Uterus (tissue), 4 donors: ENCODE measurements at places on chromosomes 12 and 14.
A peak's percentile ranks its signal among the peaks of the same experiment; 100 is the strongest.

DNA sequence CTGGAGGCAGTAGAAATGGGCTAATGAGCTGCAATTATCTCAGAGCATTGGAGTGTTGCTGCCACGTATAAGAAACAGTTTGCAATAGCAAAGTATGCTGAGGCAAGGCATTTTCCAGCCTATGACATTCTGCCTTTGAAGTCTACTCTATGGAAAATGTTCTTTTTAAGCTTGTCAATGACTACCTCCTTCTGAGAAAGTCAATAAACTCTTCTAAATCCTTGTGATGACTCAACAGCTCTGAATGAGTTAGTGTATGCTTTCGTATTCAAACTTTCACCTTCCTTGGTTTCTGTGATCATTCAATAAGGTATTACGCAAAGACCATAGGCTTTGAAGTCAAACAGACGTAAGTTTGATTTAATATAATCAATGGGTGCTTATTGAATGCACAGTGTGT, 111.2 kb downstream of the CAPZA3 start:
- no peaks in the 10 kb centered on the region for H3K27me3 ChIP-seq
- no peak for DNase-seq
- no peaks in the 10 kb centered on the region for H3K4me1 ChIP-seq
- H3K4me3 ChIP-seq = no peak overlapping the region

- H3K4me3 ChIP-seq = no peak overlapping the region
- no peak overlapping the region for H3K27ac ChIP-seq
- no peaks in the 10 kb centered on the region for H3K36me3 ChIP-seq
- no peaks in the 10 kb centered on the region for H3K27me3 ChIP-seq
- DNase-seq = no peak
These were observed 19.4 kb downstream of the TPH2 start for GRCh38 chr12:71958056-71958455.

- H3K36me3 ChIP-seq = no peaks in the 10 kb centered on the region
- no peak for DNase-seq
- H3K4me1 ChIP-seq = no peaks in the 10 kb centered on the region
- H3K4me3 ChIP-seq = no peak overlapping the region
These were observed 18.1 kb downstream of the DHX37 start for GRCh38 chr12:124970647-124971402.

GRCh38 chr14:88430976-88431375, 45.5 kb downstream of the SPATA7 start:
- no peak for DNase-seq
- H3K27me3 ChIP-seq = no peaks in the 10 kb centered on the region
- no peaks in the 10 kb centered on the region for H3K36me3 ChIP-seq
- H3K4me1 ChIP-seq = no peaks in the 10 kb centered on the region

DNA sequence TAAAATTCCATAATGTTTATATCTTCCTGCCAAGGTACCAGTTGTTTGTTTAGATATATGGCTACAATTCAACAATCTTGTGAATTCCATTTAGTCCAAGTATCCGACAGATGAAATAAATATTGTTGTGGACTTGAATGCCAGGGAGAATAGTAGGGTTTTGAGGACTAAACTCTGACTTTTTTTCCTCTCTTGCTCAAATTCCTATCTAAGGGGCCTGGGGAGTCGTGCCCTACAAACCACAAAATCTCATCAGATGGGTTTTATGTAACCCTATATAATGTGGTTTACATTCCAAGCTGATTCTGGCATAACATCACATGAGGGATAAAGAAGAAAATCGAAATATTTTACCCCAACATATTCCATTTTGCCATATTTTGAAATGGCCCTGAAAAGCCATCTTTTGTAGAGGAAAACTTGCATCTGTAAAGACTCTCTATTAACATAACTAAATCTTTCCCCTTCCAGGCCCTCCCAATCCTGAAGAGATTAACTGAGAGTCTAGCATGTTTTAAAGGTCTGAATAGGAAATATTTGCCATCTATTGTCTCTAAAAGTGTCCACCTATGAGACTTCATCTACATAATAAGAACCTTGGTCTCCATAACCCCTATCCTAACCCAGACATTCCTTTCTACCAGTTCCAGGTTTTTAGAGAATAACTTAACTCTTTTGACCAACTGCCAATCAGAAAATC, 184.7 kb upstream of the KITLG start:
- H3K36me3 ChIP-seq = no peaks in the 10 kb centered on the region
- no peaks in the 10 kb centered on the region for H3K27me3 ChIP-seq
- H3K4me3 ChIP-seq = no peak overlapping the region
- H3K4me1 ChIP-seq = no peaks in the 10 kb centered on the region
- no peak overlapping the region for H3K27ac ChIP-seq

- H3K4me1 ChIP-seq = no peaks in the 10 kb centered on the region
- no peak overlapping the region for H3K4me3 ChIP-seq
- no peak overlapping the region for H3K27ac ChIP-seq
- DNase-seq = no peak
- no peaks in the 10 kb centered on the region for H3K36me3 ChIP-seq
These were observed 836.7 kb upstream of the FOXG1 start for GRCh38 chr14:27929797-27930347.

- H3K4me1 ChIP-seq = no peaks in the 10 kb centered on the region
- no peaks in the 10 kb centered on the region for H3K36me3 ChIP-seq
- H3K27ac ChIP-seq = no peak overlapping the region
- no peak overlapping the region for H3K4me3 ChIP-seq
- no peak for DNase-seq
These were observed 99.1 kb upstream of the TMTC1 start for GRCh38 chr12:29882846-29883245.

DNA sequence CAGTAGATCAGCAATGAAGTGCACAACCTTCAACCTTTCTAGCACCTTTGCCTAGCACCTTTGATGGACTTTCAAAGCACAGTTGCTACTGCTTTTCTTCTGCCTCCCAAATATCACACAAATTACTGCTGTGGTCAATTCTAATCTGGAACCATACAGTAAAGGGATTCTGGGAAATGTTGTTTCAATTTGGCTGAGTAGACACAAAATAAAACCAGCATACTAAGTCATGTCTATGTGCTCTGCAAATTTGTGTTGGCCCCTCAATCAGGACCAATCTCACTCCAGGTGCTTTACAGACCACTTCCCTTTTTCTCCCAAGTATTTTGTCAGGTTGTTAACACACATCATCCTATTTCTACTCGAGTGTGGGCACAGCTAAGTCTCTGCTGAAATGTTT, 38.3 kb upstream of the ADAMTS20 start:
- H3K27ac ChIP-seq = no peak overlapping the region
- H3K4me1 ChIP-seq = no peaks in the 10 kb centered on the region
- no peaks in the 10 kb centered on the region for H3K36me3 ChIP-seq
- H3K4me3 ChIP-seq = no peak overlapping the region
- no peak for DNase-seq

DNA sequence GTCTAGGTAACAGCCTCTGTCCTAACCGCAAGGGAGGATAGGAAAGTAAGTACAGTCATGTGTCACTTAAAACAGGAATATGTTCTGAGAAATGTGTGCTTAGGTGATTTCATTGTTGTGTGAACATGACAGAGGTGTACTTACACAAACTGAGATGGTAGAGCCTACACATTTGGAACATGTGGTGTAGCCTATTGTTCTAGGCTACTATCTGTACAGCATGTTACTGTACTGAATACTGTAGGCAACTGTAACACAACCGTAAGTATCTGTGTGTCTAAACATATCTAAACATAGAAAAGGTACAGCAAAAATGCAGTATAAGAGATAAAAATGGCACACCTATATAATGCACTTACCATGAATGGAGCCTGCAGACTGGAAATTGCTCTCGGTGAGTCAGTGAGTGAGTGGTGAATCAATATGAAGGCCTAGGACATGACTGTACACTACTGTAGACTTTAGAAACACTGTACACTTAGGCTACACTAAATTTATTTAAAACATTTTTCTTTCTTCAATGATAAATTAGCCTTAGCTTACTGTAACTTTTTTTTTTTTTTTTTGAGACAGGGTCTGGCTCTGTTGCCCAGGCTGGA, 13.2 kb upstream of the MDM2 start:
- no peaks in the 10 kb centered on the region for H3K36me3 ChIP-seq
- DNase-seq = no peak
- no peaks in the 10 kb centered on the region for H3K4me1 ChIP-seq
- no peak overlapping the region for H3K4me3 ChIP-seq
- H3K27me3 ChIP-seq = no peaks in the 10 kb centered on the region

- H3K36me3 ChIP-seq = no peaks in the 10 kb centered on the region
- H3K27me3 ChIP-seq = no peaks in the 10 kb centered on the region
- H3K4me3 ChIP-seq = no peak overlapping the region
- peak overlapping the region; percentile 48 for H3K27ac ChIP-seq
- no peak for DNase-seq
These were observed 38.7 kb downstream of the SH2B3 start for GRCh38 chr12:111444314-111444924.

- H3K4me3 ChIP-seq = no peak overlapping the region
- DNase-seq = no peak
- no peaks in the 10 kb centered on the region for H3K4me1 ChIP-seq
- no peaks in the 10 kb centered on the region for H3K36me3 ChIP-seq
- no peaks in the 10 kb centered on the region for H3K27me3 ChIP-seq
These were observed 65.1 kb upstream of the SLCO1B1 start for GRCh38 chr12:21065845-21066244.

DNA sequence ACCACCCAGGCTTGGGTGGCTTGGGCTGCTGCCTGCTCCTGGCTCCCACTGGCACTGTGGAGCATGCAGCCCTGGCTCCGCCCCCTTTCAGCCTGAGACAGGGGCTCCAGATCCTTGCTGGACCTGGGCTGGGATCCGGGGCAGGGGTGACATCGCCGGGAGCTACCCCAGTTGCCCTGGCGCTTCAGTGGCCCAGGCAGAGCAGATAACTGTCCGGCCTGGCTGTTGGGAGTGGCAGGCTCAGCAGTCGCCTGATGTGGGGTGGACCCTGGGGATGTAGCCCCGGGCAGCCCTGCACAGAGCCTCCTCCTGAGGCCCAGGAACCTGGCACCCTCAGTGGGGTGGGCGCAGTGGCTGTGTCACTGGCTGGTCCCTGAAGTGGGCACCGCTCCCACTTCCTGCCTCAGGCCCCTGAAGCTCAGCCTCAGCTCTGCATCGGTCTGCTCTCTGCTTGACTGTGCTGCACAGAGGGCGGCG, 57.9 kb downstream of the FUT8 start:
- no peaks in the 10 kb centered on the region for H3K27me3 ChIP-seq
- DNase-seq = no peak
- no peak overlapping the region for H3K27ac ChIP-seq
- no peaks in the 10 kb centered on the region for H3K4me1 ChIP-seq
- no peak overlapping the region for H3K4me3 ChIP-seq
- no peaks in the 10 kb centered on the region for H3K36me3 ChIP-seq

DNA sequence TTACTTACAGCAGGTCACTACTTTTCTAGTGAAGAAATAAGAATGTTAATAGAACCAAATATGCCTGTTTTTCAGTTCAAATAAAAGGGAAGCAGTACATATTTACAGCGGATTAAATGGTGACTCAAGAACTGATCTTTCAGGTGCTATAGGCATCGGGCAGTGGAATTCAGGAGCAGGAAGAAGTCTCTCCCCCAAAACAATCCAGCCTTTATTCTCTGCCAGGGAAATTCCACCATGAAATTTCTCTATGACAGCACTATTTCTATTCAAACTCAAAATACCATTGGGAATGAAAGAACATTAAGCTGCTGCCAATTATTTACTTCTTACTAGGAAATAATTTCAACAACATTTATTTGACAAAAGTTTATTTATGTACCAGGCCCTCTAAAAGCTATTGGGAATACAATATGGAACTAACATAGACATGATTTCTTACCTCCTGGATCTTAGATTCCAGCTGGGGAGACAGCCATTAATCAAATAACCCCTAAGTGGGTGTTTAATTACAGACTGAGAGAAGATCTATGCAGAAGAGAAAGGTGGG, 60.3 kb upstream of the KRR1 start:
- no peaks in the 10 kb centered on the region for H3K4me1 ChIP-seq
- H3K27ac ChIP-seq = no peak overlapping the region
- H3K27me3 ChIP-seq = no peaks in the 10 kb centered on the region
- DNase-seq = no peak
- no peak overlapping the region for H3K4me3 ChIP-seq

- no peak overlapping the region for H3K27ac ChIP-seq
- H3K4me3 ChIP-seq = no peak overlapping the region
- peaks cover 9% of the 10 kb centered on the region for H3K4me1 ChIP-seq
- no peak for DNase-seq
These were observed 3.8 kb upstream of the SIVA1 start for GRCh38 chr14:104749111-104749649.

- no peaks in the 10 kb centered on the region for H3K36me3 ChIP-seq
- no peak overlapping the region for H3K4me3 ChIP-seq
- H3K27me3 ChIP-seq = no peaks in the 10 kb centered on the region
- peak overlapping the region; percentile 82 for H3K27ac ChIP-seq
- H3K4me1 ChIP-seq = peaks cover under 1% of the 10 kb centered on the region
- peak; percentile 49 for DNase-seq
These were observed 19.6 kb downstream of the MLXIP start for GRCh38 chr12:122097927-122098756.

- no peak overlapping the region for H3K4me3 ChIP-seq
- no peaks in the 10 kb centered on the region for H3K36me3 ChIP-seq
- no peak for DNase-seq
- H3K27me3 ChIP-seq = no peaks in the 10 kb centered on the region
- no peak overlapping the region for H3K27ac ChIP-seq
These were observed 15.9 kb downstream of the GOLGA3 start for GRCh38 chr12:132812631-132813305.

DNA sequence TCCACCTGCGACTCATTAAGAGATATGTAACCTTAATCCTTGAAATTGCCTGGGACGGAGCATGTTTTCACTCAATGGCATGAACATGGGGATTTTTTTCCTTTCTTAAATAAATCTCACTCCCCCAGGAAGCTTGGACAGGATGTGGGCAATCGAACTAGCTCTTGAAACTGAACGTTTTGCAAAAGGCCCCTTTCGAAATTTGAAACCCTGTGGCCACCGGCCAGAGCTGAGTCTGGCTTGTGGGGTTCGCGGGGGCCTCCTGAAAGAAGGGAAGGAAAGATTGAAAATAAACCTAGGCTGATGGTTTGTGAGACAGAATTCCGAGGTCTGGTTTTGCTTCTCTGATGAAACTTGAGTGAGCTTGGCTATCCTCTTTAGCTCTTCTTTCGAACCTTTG, 101.4 kb upstream of the RTL1 start:
- DNase-seq = peak; percentile 71
- H3K4me1 ChIP-seq = no peaks in the 10 kb centered on the region
- no peak overlapping the region for H3K4me3 ChIP-seq
- no peak overlapping the region for H3K27ac ChIP-seq
- H3K36me3 ChIP-seq = no peaks in the 10 kb centered on the region

DNA sequence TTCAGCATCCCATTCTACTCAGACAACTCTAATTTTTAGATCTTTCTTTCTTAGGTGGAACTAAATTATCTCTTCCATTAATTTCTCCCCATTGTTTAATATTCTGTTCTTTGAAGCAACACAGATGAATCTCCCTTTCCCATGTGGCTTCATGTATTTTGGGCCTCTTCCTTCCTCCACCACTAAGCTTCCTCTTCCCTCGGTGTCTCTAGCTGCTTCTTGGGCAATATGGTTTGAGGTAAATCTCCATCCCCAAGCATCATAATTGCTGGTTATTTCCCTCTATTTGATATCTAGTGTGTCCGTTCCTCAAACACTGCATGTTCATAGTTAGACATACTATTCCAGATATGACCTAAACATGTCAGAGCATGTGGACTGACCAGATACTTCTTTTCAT, 119.2 kb downstream of the PELI2 start:
- H3K4me3 ChIP-seq = no peak overlapping the region
- H3K36me3 ChIP-seq = no peaks in the 10 kb centered on the region
- DNase-seq = no peak
- no peaks in the 10 kb centered on the region for H3K27me3 ChIP-seq
- H3K27ac ChIP-seq = no peak overlapping the region
- no peaks in the 10 kb centered on the region for H3K4me1 ChIP-seq
